ENCODE measurements at places on chromosomes 7 and 10.

- DNase-seq: no peak
Measured at GRCh38 chr10:32340596-32341180, 6.3 kb downstream of the EPC1 start.

DNA sequence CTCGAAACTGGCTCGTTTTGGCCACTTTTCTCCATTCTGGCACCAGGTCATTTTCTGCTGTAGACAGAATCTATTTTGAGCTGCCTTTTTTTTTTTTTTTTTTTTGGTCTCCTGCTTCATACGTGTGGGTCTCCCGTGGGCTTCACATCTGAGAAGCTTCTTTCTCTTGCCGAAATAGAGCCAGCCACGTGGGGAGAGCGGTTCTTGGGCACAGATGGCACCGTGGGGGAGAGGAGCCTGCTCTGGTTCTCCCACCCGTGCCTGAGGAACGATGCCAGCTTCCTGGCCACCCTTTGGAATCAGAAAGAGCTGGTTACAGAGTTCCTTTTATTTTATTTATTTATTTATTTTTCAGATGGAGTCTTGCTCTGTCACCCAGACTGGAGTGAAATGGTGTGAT lies 48.7 kb upstream of the OCM2 start:
- DNase-seq: no peak

DNA sequence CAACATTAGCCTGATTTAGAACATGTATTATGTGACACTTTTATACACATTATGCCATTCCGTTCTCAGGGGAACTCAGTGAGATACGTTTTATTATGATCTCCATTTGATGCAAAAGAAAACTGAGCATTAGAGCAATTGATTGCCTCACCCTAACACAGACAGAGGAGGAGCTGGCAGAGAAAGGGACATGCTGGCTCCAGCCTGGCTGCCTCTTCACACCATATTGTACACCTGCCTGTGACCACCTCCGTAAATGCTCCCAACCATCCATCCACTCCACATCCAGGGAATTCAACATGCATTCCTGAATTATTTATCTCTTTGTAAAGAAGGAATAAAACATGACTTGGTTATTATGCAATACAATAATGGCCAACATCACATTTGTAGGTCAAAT lies 195.0 kb upstream of the STK17A start:
- no peak for DNase-seq

GRCh38 chr7:85130702-85131101 lies 56.2 kb downstream of the SEMA3D start:
- DNase-seq: no peak

GRCh38 chr7:4470246-4470645 lies 211.8 kb upstream of the FOXK1 start:
- DNase-seq: no peak

GRCh38 chr7:105800442-105800841 lies 76.0 kb downstream of the ATXN7L1 start:
- no peak for DNase-seq

DNA sequence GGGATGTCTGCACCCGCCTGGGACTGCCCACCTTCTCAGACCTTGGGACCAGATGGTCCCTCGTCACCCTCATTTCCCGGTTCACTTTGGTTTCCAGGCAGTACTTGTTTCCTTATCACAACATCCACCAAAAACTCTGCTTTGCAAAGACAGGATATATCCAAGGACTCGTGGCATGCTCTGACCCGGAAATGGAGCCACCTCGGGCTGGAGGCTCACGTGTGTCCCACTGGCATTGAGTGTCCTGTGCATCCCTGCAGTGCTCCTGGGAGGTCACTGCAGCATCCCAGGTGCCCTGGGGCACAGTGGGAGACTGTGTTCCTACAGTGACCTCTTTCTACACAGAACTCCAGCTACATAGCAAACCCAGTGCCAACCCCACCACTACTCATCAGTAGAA lies 611.9 kb upstream of the FOXK1 start:
- no peak for DNase-seq

DNA sequence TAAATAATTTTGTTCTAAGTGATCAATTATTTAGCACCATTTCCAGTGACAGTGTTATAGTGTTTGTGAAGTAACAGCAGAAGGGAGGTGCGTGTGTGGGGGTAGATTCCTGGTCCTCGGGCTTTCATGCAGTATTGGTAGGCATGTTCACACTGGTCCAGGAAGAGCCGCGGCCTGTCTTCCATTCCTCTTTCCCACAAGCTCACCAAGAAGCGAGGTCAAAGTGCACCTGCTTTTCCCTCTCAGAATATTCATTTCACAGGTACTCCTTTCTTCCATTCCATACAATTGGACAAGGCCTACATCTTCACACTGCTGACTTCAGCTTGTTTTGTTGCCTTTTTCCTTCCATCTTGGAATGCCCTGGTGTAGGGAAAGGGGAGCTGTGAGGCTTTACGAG lies 151.8 kb upstream of the CELF2 start:
- DNase-seq: no peak

- DNase-seq: no peak
Measured at GRCh38 chr10:3339531-3339950, 167.0 kb upstream of the PITRM1 start.

- DNase-seq: no peak
Measured at GRCh38 chr7:5083311-5083711, 37.7 kb downstream of the RBAK start.

- DNase-seq: no peak
Measured at GRCh38 chr10:66783316-66783715, 142.5 kb upstream of the LRRTM3 start.

DNA sequence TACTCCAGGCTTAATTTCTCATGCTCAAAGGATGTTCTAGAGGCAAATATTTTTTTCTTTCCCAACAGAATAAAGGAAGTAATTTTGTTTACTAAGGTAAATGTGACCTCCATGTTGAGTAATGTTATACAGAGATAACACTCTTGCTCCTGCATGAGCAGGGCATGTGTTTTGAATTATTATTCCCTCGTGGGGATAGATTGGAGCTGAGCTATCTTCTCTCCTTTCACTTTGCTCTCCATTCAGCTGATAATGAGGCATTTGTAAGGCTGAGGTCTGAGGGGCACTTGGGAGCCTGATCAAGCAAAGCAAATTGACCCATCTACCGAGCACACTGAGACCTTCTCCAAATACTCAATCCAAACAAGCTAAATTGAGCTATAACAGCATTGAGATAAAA lies 50.7 kb upstream of the GHITM start:
- DNase-seq: no peak

DNA sequence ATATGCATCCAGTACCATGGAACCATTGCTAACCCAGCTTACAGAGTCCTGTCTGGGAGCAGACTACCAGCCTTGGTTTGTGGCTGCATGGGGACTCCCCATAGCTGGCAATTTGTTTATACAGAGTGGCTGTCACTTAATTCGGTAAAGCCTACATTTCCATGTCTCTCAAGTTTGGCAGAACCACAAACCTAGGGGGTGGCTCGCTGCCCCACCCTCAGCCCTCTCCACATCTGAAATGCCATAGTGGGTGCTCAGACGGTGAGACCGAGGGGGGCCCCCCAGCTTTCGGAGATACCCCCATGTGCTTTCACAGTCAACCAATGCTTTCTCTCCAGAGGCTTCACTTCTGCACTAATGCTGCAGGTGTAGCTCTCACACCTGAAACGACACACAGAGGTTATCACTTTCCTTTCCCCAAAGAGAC lies 75.5 kb upstream of the KAT6B start:
- DNase-seq: no peak

- no peak for DNase-seq
Measured at GRCh38 chr10:14571866-14572507, 202.7 kb downstream of the FAM107B start.

DNA sequence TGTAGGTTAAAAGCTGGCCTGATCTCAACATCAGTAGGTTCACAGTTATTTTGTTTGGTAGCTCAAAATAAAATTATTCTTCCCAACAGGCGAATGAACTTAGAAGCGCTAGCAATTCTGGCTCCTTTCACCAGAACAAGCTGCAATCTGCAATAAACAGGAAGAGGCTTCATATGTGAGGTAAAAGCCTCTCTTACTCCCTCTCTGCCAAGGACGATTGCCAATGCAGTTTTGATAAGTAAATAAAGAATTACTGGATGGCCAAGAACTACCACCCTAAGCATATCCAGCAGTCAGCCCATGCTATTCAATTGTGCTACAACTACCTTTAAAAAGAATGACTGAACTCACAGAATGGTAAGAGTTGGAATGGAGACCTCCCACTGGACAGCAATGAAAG lies 150.0 kb upstream of the LAMB4 start:
- no peak for DNase-seq

GRCh38 chr10:1115607-1115955 lies 59.4 kb downstream of the WDR37 start:
- DNase-seq: no peak

DNA sequence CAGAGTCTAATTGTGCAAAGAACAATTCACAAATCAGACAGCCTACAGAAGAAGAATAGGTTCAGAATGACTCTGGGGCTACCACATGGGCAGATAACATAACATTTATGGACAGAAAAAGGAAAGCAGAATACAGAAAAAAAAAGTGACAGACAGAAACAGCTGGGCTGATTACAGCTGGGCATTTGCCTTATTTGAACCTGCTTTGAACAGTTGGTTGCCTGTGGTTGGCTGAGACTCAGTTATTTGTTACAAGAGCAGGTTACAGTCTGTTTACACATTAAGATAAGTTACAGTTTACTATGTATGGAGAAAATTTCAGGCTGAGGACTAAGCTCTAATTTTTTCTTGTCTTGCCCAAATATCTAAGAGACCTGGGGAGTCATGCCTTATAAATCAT lies 327.2 kb downstream of the GALNT17 start:
- DNase-seq: no peak

DNA sequence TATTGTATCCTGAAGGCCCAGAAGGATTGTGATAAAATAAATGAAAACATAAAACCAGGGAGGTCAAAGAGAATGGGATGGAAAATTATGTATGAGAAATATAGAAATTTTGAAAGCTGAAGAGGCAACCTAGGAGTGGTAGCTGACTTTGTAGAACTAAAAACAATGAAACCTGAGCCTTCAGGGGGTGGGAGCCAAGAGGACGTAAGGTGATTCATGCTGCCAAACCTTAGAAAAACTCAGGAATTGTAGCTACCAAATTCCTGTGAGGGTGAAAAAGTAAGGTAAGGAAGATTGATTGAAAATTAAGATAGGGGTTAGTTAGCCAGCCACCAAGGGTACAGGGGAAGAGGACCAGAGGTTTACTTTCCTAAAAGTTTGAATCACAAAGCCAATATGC lies 213.2 kb downstream of the KCND2 start:
- no peak for DNase-seq

DNA sequence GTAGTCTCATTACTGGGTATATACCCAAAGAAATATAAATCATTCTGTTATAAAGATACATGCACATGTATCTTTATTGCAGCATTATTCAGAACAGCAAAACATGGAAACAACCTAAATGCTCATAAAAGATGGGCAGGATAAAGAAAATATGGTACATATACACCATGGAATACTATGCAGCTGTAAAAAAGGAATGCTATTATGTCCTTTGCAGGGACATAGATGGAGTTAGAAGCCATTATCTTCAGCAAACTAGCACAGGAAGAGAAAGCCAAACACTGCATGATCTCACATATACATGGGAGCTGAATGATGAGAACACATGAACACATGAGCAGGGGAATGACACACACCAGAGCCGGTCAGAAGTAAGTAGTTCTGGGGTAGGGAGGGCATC lies 297.4 kb upstream of the GLI3 start:
- no peak for DNase-seq

DNA sequence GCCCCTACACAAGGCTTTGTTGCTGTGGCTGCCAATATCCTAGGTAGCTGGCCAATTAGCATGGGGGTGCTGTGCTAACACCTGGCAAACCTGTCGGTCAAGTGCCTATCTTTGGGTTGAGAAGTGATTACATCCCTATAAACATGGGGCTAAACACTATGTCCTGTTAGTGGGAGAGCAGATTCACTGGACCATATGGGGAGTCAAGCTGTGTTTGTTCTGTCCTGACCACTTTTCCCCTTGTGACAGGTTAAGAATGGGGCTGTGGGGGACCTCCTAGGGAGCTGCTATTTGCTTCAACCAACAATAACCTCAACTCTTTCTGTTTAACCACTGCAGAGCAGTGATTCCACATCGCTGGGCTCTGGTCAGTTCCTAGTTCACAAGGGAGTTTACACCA lies 151.5 kb upstream of the AOAH start:
- no peak for DNase-seq

Data from HEK293T (cell line).